MCF 10A (cell line): ENCODE measurements at places on chromosomes 3 and 15.

GRCh38 chr3:26712211-26713026, 89.8 kb downstream of the LRRC3B start:
- DNase-seq = peak; percentile 50

DNA sequence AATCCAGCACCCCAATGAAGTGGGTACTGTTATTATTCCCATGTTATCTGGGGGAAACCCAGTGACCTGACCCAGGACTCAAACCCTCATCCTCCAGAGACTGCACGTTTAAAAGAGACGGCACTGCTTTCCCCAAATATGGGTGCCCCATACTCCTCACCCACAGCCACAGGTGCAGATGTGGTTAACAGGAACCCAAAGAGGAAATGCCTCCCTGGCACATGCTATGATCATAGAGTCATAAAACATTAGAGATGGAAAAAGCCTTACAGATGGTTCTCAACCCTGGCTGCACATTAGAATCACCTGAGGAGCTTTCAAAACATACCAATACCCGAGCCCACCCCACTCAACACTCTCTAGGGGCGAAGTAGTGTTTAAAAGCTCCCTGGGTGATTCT, 111.5 kb downstream of the SEMA5B start:
- no peak for DNase-seq

DNA sequence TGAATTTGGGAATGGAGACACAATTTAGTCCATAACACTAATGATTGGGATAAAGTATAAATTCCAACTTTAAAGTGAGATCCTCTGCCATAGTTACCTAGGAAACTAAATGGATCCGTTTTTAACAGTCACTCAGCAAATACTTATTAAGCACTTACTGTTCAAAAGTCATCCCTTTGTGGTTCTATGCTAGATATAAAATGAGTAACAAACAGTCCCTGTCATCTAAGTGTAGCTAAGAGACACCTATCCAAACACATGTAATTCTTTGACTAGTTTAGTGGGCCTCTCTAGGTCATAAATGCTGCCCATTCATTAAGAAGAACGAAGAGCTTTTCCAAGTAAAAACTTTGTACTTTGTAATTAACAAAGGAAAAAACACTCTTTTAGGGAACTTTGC, 244.2 kb upstream of the CDIN1 start:
- DNase-seq = no peak

DNA sequence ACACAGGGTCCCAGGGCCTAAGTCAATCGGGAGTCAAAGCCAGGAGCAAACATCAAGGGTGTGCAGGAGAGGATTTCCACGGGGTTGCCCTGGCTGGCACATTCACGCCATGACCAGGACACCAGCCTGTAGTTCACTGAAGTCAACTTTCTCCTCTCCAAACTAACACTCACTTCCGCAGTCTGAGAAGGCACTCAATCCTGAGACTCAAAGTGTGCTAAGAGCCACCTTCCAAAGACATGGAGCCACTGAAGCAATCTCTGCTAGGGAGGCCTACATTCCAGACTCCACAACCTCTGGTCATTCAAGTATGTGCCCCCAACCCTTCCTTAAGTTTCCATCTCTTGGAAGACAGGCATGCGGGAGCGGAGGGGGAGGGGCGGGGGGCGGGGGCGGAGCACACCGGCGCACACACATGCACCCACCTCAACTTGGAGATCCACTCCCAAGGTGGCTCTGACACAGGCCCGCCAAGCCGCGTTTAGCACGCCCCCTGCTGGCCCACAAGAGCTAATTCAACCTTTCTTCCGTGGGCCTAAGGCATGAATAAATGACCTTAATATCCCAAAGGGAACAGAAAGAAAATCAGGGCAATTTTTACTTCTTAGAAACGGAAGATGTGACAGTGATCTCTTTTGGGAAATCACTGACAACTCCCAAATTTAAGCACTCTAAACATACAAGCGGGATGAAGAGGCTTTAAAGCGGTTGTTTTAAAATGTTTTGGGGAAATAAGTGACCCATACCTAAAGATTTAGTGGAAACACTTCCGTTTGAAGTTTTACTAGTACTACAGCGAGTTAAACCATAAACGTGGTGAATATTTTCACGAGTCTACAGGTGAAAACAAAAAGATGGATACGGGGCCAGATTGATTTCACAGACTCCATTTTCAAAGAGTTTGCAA, 162.5 kb upstream of the CHRNA7 start:
- DNase-seq = peak; percentile 65

DNA sequence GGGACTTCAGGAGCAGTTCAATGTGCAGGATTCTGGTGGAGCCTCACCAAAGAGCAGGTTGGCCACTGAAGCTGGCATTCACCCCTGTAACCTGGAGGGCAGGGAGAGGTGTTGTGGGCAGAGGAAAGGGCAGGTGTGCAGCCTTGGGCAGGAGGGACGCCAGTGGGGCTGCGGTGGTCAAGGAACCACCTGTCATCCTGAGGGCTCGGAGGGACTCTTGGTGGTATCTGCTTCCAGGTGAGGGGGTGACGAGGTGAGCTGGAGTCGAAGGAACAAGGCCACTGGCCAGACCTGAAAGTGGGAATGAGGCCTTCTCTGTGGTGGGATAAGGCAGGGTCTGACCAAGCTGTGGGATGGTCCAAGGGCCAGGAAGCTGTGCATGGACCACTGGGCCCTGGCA, 269.5 kb downstream of the PLCL2 start:
- no peak for DNase-seq

GRCh38 chr3:193229851-193230420, 11.1 kb upstream of the PLAAT1 start:
- no peak for DNase-seq

DNA sequence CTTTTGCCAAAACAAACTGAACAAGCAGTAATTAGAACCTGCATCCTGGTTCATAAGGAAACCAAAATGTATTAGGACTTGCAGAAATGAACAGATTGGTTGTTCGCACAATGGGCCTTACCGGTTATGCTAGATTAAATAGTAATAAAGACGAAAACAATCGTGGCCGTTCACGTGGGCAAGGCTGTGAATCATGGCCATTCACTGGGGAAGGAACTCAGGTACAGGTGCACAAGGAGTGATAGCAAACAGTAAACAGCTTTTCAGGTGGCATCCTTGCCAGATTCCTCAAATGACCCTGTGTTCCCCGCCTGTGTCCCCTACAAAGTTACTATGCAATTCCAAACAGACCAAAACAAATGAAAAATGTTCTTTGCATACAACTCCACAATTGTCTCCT, 8.2 kb downstream of the LRIG1 start:
- no peak for DNase-seq

DNA sequence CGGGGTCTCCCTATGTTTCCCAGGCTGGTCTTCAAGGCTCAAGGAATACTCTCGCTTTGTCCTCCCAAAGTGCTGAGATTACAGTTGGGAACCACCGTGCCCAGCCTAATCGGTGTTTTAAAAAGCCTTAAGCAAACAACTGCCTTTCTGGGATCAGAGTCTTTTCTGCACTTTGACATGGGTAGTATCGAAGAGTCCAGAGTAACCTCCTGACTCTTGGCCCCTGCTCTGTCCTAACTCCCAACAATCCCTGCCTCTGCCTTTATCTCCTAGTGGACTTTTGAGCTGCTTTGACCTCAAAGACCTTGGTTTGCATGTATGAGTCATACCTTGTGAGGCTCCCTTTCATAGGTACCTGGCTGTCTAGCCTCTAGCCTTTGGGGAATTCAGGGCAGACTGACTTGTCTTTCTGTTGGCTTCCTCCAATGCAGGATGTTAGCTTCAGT, 21.0 kb upstream of the HACD2 start:
- DNase-seq = peak; percentile 82

- DNase-seq = no peak
Observed at GRCh38 chr3:88785841-88786240, 321.6 kb upstream of the EPHA3 start.

DNA sequence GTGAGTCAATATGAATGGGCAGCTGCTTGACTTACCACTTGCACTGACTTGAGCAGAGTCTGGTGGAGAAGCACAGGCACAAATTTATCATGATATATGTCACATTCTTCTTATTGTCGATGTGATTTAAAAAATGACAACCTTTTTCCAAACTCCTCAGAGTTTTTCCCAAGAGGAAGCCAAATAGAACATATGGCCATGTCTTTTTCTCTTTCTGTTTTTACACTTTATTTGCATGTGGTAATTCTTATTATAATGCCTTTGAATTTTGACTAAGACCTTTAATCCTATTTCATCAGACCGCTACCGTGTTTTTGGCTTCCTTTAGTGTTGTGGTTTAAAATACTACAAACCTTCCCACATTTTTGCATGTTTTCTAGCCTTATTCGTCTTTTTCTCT, 666.2 kb downstream of the PDCD6IP start:
- no peak for DNase-seq

GRCh38 chr3:38561746-38562466, 65.8 kb downstream of the EXOG start:
- no peak for DNase-seq

- no peak for DNase-seq
Observed at GRCh38 chr15:29638781-29639180, 183.5 kb downstream of the TJP1 start.

DNA sequence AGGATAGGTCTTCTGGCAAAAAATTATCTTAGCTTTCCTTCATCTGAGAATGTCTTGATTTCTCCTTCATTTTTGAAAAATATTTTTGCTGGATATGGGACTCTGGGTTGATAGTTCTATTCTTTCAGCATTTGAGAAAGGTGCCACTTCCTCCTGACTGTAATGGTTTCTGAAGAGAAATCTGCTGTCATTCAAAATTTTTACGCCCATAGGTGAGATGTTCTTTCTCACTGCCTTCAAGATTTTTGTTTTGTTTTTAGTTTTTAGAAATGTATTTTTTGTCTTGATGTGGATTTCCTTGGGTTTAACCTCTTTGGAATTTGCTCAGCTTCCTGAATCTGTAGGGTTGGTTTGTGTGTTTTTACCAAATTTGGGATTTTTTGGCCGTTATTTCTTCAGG, 37.1 kb upstream of the ATP2B2 start:
- DNase-seq = no peak

DNA sequence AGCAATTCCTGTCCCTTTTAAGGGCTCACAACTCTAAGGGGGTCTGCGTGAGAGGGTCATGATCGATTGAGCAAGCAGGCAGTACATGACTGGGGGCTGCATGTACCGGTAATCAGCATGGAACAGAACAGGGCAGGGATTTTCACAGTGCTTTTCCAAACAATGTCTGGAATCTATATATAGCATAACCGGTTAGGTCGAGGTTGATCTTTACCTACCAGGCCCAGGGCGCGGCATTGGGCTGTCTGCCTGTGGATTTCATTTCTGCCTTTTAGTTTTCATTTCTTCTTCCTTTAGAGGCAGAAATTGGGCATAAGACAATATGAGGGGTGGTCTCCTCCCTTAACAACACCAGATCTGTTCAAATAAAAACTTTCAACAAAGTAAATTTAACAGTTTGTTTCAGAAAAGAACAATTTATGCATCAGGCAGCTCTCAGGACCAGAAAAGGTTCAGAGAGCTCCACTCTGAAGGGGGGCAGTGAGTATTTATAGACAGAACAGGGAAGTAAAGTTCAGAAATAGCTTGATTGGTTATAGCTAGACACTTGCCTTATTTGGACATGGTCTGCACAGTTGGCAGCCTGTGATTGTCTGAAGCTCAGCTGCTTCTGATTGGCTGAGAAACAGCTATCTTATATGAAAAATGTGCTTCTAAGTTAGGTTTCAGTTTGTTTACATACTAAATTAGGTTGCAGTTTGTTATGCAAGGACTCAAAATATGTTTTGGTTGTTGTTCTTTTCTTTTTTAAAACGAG, 17.2 kb upstream of the B4GALT4 start:
- peak; percentile 19 for DNase-seq
